ENCODE measurements at places on chromosomes 5 and 9. TPM values are rescaled to one million over a fixed set of nuclear protein-coding genes. Genes with fewer than 3 reads are reported as not detected.
A peak's percentile ranks its signal among the peaks of the same experiment; 100 is the strongest.

DNA sequence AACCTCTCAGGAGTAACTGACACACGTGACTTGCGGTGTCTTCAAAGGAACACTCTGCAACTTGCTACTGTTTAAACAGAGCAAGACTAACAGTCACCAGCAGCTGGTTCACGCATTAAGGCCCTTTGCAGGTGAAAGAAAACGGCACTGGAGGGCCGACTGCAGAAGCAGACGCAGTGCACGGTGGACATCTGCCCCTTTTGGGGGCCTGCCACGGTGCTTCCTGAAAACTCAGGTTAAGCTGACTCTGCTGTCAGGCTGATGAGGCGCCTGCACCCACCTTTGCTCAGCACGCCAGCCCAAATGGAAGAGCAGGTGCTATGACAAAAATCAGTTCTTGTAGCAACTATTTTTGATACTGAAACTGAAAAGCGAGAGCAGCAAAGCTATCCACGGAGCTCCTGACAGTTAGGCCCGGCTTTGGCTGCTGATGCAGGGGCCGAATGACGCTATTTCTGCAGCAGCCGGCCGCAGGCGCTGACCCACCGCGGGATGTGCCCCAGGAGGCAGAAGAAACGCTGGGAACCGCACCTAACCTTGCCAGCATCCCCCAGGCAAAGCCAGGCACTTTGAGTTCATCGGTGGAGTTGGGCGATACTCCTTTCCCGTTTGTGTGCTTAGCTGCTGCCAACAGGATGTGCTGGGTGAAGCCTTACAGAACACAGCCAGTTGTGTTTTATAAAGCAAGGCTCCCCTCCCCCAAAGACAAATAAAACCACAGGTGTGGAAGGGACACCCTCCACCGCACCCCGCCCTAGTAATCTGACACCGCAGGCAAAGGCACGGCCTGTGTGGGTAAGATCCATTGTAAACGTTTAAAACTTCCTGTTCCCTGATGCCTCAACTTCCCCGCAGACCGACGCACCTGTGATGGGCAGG is 21.1 kb upstream of the TERT start:
- no peaks in the 10 kb centered on the region for H3K36me3 ChIP-seq
- no peak overlapping the region for H3K27ac ChIP-seq
- DNase-seq: no peak
- no peaks in the 10 kb centered on the region for H3K27me3 ChIP-seq
- no peaks in the 10 kb centered on the region for H3K4me1 ChIP-seq

DNA sequence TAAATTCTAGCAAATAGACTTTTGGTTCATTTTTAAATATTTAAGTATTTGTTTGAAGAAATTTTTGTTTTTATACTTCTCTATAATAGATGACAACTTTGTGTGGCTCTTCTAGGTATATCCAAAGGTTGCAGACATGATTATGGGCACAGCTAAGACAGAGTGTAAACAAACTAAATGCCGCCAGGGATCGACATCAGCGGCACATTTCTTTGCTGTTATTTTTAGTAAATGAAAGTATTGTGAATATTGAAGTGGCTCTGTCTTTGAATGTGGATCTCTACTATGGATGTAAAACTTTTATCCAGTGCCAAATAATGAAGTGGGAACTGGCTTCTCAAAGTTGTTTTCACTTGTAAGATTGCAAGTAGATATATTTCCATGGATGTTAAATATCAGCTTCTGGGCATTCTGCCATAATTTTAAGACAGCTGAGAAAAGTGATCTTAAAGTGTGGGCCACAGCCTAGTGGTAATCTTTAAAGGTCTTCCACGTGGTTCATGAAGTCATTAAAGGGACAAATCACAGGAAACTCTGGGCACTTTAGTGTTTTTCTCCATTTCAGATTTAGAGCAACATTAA is 589.9 kb downstream of the ZNF608 start:
- no peaks in the 10 kb centered on the region for H3K36me3 ChIP-seq
- H3K27ac ChIP-seq: peak overlapping the region; percentile 45
- no peak overlapping the region for H3K4me3 ChIP-seq
- DNase-seq: no peak

DNA sequence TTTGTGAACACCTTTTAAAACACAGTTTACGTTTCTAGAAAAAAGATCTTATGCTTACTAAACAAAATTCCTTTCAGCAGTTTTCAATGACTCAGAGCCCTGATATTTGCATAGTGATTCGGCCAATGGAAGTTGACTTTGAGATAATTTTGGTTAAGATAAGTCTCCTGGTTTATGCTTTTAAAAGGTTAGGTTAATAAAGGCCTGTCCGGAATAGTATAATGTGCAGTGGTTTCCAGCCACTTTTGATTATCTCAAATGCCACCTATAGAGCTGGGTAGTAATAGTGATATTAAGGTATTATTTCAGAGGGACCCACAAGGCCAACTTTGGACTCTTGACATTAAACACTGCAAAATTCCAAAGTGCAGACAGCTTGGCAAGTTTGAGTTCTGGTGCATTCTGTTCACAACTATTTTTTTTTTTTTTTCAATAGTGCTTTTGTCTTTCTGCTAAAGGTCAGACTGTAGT is 86.1 kb downstream of the F2RL2 start:
- no peak overlapping the region for H3K27ac ChIP-seq
- no peak overlapping the region for H3K4me3 ChIP-seq
- H3K27me3 ChIP-seq: no peaks in the 10 kb centered on the region

DNA sequence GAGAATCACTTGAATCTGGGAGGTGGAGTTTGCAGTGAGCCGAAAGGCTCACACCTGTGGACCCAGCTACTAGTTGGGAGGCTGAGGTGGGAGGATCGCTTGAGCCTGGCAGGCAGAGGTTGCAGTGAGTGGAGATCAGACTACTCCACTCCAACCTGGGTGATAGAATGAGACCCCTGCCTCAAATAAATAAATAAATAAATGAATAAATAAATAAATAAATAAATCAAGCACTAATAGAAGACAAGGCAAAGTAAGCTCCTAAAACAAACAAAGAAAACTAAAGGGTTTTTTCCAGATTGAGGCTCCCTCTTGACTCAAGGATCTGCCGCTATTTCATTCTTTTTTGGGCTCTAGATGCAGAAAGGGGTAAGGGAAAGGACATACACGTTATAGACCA is 34.7 kb upstream of the CLINT1 start:
- no peaks in the 10 kb centered on the region for H3K4me1 ChIP-seq
- no peak overlapping the region for H3K4me3 ChIP-seq
- no peak for DNase-seq

DNA sequence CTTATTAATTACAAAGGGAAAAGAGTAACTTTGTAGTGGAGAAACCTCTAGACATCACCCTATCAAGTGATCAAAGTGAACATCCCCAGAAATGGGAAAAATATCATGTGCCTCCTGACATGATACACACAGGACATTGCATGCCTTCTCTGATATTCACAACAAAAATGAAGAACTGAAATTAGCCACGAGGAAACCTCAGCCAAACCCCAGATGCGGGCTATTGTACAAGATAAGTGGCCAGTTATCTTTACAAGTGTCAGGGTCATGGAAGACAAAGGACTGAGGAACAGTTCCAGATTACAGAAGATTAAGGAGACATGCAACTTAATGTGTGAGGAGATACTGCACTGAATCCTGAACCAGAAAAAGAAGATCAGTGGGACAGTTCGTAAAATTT is 23.8 kb upstream of the NPM1 start:
- no peaks in the 10 kb centered on the region for H3K27me3 ChIP-seq
- H3K36me3 ChIP-seq: no peaks in the 10 kb centered on the region
- no peaks in the 10 kb centered on the region for H3K4me1 ChIP-seq
- no peak for DNase-seq

DNA sequence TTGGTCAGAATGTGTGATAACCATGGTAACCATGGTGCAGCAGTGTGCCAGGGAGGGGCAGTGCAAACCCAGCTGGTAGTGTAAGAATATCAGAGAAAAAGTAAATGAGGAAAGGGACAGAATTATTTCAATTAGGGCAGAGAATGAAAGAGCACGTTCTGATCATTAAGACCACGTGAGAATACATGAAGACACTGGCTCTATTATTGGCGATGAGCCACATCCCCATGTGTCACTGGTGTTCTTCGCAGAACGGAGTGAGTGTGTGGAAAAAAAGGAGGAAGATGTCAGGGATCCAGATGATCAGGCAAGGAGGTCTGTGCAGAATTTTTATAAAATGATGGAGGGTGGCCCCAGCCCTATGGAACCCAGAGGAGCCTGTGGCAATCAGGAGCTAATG is 315.5 kb downstream of the SEMA5A start:
- no peaks in the 10 kb centered on the region for H3K27me3 ChIP-seq
- no peak overlapping the region for H3K4me3 ChIP-seq
- no peak overlapping the region for H3K27ac ChIP-seq
- no peak for DNase-seq
- no peaks in the 10 kb centered on the region for H3K36me3 ChIP-seq

DNA sequence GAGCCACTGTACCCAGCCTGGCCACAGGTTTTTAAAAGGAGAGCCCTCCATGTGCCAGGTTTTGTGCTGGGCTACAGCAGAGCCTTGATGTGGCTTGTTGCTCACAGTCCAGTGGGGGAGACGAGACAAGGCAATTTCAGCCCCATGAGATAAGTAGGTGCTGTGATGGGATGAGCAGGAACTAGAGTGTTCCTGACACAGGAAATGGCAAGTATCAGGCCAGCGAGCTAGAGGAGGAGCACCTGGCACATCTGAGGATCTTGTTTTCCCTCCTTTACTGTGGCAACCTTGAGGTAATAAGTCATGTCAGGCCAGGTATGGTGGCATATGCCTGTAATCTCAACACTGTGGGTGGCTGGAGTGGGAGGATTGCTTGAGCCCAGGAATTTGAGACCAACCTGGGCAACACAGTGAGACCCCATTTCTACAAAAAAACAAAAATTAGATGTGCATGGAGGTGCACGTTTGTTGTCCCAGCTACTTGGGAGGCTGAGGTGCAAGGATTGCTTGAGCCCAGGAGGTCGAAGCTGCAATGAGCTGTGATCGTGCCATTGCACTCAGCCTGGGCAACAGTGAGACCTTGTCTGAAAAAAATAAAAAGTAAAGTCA is 3.8 kb upstream of the ZDHHC12 start:
- H3K4me3 ChIP-seq: no peak overlapping the region
- no peak for DNase-seq
- no peaks in the 10 kb centered on the region for H3K27me3 ChIP-seq

INSL6 gene
- total RNA-seq: not detected
